ENCODE measurements at places on chromosomes 13 and 19.

GRCh38 chr13:66845393-66845792 lies 384.7 kb downstream of the PCDH9 start:
- no peak for DNase-seq

DNA sequence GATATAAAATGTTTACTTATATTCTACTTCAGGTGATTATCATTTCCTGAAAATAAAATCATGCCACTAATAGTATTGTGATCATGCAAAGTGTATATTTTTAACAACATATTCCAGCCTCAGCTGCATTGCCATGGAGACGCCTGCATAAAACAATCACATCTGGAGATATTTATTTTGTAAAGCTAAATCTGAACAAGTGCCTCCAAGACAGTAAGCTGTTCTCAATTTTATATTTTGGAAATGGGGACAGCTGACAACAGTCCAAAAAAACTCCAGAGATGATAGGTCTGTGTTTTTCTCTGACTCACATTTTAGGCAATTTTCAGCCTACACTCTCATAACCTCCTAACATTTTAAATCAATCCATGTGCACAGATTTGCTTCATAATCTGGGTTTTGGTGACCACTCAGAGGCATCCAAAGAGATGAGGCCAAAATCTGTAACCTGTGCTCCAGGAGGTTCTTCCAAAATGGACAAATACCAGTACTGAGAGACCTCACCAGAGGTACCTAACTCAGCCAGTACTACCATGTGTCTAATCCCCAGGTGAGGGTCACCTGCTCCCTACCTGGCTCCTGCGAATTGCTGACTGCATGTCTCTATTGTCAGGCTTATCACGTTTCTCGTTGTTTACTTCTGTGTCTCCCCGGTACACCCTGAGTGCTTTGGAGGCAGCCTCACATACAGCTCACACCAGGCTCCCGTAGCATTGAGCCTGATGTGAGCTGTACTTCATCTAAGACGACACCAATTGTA lies 62.7 kb downstream of the COL4A1 start:
- DNase-seq, result no peak

- no peak for DNase-seq
These were observed 10.7 kb upstream of the CRTC1 start for GRCh38 chr19:18672606-18673337.

DNA sequence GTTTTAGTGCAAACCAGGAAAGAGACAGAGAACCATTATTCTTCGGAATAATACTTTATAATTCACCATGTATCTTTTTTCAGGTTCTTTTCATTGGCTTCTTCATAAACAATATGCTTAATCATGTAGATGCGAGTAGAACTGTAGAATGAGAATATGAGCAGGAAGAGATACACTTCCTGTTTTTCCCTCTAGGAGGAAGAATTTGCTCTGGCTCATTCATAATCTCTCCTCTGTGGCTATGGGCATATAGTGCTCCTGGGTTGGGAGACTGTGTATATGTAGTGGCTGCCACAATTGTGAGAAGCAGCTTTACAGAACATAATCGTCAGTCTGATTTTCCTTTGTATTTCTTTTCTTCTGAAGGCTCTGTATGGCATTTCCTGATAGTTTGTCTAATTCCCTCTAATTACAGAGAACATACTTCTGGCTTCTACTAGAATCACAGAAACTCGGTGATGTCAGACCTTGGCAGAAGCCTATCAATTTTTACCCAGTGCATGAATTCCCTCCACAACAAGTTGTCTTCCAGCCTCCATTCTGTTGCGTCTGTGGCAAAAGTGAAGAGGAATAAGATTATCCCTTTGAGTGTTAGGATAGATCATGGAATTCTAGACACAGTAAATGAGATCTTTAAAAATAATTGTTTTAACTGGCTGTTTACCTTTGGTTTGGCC lies 2.9 kb upstream of the DCLK1 start:
- no peak for DNase-seq

DNA sequence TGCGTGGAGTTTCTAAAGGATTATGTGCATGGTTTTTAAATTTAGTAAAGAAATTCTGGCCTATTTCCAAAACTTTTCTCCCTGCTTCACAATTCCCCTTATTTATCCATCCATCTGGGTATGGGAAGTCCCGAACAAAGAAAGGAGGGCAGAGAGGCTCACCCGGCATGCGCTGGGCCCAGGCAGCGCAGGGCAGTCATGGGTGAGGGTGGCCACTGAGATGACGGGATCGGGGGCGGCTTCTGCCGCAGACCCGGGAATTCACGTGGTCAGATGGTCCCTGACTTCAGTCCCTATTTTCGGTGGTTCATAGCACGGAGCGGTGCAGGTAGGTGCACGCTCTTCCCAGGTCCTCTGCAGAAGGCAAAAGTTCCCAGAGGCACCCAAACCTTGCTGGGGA lies 14.5 kb downstream of the IRS2 start:
- no peak for DNase-seq

GRCh38 chr13:74015137-74015536 lies 119.1 kb downstream of the KLF12 start:
- no peak for DNase-seq

- no peak for DNase-seq
These were observed 543.1 kb upstream of the SLITRK5 start for GRCh38 chr13:87128036-87128435.

- DNase-seq, result no peak
These were observed 375.7 kb upstream of the SPRY2 start for GRCh38 chr13:80716610-80717081.

GRCh38 chr19:48510421-48511268 lies 990 bp downstream of the LMTK3 start:
- peak; percentile 71 for DNase-seq

DNA sequence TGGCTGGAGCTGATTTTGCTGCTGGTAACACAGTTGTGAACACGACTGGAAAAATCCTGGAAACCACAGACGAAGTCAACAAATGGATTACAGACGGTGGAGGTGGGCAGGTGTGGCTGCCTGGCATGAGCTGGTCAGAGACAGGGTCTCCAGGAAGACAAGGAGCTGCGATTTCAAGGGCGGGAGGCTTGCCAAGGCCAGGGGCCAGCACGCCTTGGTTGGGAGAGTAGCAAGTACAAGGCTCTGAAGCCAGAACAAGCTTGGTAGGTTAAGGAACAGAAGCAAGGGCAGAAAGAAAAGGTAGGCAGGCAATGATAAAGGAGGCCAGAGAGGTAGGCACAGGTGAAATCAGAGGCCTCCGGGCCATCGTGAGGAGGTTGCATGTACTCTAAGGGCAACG lies 50.7 kb upstream of the AMER2 start:
- no peak for DNase-seq

DNA sequence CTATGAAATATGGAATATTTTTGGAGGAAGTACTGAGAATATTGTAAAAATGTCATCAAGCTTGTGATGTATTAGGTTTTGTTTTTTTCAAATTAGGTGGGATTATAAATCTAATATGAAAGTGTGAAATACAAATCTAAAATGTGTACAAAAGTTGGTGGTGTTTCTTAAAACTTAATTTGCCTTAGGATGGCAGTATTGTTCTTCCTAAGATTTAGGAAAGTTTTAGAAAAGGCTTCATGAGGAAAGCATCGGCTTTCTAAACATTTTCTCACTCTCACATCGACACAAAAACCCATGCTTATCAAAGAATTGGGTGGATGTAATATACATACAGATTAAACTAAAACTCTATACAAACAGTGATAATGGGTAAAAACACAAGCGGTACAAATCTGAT lies 972.0 kb upstream of the PCDH20 start:
- DNase-seq, result no peak

- DNase-seq, result no peak
These were observed 35.3 kb upstream of the CACNA1A start for GRCh38 chr19:13541554-13541953.

- DNase-seq, result no peak
These were observed 18.4 kb downstream of the CYTH2 start for GRCh38 chr19:48487544-48487943.

DNA sequence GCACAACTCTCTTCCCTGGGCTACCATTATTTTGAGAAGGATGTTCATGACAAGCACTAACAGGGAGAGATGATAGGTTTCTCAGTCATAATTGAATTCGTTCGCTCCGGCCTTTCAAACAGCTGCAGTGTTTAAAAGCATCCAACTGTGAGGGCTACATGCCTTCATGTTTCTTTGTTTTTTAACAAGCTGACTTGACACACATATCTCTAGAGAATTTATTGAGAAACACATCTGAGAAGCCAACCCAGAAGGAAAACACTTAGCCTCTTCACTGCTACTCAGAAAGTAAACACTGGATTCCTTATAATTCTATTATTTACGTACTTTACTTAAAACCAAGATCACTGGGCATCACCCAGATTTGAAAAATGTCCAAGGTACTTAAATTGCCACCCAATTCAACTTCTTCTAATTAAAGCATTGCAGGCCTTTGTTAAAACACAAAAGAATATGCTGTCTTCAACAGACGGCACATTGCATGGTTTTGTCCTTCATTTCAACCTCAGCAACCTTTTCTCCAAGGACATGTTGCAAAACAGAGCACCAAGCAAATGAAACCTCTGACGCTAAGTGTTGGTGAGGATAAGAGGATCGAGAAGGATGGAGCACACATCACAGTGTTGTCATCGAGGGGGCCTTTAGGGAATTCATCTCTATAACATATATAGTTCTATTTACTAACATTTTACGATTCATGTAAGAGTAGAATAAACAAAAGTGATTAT lies 75.8 kb downstream of the TBC1D4 start:
- DNase-seq, result no peak

DNA sequence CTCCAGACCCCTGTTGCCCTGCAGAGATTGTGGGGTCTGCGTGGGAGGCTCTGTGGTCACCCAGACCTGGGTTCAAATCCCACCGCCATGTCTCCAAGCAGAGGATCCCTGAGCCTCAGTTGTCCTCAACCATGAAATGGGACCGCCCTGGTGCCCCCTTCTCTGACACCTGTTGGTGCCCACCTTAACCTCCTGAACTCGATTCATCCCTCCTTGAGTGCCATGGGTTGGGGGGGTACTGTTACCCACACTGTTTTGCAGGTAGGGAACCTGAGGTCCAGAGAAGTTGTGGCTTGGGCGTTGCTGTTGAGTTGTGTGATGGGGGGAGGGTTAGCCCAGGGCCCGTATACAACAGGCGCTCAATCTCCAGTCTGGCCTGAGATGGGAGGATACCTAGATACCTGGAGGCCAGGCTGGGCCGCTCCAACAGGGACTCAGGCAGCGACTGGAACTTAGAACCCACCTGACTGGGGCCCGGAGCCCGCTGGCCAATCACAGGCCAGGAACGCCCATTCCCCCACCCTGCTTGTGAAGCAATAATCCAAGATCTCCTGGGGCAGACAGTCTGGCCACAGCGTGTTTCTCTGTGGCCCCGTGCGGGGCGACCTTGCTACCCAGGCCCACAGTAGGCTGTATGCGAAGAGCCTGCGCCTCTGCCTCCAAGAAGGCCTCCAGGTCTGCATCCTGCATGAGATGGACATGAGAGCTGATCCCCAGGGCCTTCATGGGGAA lies 2.8 kb downstream of the ARID3A start:
- DNase-seq, result no peak

GRCh38 chr13:52600666-52601065 lies 41.6 kb upstream of the HNRNPA1L2 start:
- DNase-seq, result no peak

- no peak for DNase-seq
These were observed 4.1 kb upstream of the ZNF841 start for GRCh38 chr19:52099497-52100138.

- DNase-seq, result no peak
These were observed 8.7 kb downstream of the FIZ1 start for GRCh38 chr19:55590617-55591016.

GRCh38 chr13:99000137-99000536 lies 22.3 kb upstream of the DOCK9 start:
- DNase-seq, result no peak

DNA sequence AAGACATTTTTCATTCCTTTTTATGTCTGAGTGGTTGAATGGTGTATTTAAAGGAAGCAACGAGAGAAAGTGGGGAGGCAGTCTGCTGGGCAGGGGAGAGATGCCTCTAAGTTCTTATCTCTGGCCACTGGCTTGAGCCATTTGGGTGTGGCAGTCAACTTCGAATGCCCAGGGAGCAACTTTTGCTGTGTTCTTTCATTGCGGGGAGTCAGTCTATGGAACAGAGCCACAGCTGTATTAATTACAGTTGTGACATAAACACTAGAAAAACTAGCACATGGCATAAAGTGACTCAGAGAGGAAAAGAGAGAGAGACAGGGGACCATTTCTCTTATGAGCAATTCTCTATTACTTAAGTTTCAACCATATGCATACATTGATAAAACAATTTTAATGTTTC lies 40.4 kb upstream of the PDCD5 start:
- DNase-seq, result no peak

GRCh38 chr19:36150586-36150985 lies 1.7 kb downstream of the COX7A1 start:
- no peak for DNase-seq

GRCh38 chr13:84730376-84730775 lies 848.1 kb upstream of the SLITRK1 start:
- no peak for DNase-seq

Measured in transverse colon (tissue), 4 donors.